ENCODE measurements at places on chromosomes 3 and 15.

GRCh38 chr3:156172536-156172935 is 52.2 kb downstream of the KCNAB1 start:
- no peak for DNase-seq

- no peak for DNase-seq
Observed at GRCh38 chr3:43786526-43787305, 96.0 kb downstream of the ABHD5 start.

DNA sequence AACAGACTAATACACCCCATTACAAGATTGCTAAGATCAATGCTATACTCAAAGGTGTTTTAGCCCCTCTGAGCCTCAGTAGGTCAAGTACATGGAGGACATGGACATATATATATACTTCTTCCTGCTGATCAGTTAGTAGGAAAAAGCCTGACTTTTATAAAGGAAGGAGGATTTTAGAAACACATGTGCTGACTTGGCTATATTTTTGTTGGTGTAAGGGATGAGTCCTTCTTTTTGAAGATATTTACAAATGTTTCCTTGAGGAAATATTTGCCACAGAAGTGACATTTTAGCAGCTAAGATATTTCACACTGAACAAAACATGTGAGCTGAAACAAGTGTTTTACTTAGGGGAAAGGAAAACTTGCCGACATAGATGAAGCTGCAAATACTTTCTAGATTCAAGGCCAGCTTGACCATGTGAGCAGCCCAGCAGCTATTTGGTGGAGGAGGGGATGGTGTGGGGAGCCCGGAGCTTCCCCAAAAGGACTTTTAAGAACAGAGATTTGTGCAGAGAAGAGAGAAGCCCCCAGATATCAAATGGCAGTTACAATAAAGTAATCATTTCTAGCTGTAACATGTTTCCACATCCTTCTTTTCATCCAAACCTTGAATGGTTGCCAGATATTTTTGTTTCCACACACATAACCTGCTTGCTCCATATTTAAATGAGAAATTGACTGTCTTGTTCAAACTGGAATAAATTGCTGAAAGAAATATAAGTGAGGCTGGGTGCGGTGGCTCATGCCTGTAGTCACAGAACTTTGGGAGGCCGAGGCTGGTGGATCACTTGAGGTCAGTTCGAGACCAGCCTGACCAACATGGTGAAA is 111.7 kb upstream of the NR2F2 start:
- DNase-seq = no peak

DNA sequence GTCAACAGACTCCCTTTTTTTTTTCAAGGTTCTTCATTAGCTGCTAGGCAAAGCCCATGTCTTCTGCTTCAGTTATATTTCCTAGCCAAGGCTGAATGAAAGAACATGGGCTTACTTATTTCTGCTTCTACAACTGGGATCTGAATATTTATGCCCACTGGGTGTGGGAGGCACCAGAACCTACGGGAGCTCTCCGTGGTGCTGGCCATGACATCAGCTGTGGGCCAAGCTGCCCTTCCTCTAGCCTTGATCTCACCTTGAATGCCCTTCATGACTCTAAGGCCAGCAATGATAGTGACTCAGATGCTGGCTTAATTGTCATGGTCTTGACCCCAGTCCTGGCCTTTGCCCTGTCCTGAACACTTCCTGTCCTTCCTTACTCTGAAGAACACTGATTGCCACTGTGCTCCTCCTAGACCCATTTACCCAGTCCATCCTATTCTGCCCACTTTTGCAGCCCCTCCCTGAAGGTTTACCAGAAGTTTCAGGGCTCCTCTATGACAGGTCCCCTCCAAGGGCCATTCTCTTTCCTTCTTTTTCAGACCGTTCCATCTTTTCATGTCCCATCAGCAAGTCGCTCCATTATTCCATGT is 32.8 kb upstream of the PRR20G start:
- no peak for DNase-seq

Measured in stimulated activated CD4-positive, alpha-beta T cell treated with anti-CD3 and anti-CD28 coated beads, Interleukin-1b, Interleukin-23, amount 100 ng/mL, for 1 hour (primary cell).